ENCODE measurements at places on chromosomes 7 and 10.

DNA sequence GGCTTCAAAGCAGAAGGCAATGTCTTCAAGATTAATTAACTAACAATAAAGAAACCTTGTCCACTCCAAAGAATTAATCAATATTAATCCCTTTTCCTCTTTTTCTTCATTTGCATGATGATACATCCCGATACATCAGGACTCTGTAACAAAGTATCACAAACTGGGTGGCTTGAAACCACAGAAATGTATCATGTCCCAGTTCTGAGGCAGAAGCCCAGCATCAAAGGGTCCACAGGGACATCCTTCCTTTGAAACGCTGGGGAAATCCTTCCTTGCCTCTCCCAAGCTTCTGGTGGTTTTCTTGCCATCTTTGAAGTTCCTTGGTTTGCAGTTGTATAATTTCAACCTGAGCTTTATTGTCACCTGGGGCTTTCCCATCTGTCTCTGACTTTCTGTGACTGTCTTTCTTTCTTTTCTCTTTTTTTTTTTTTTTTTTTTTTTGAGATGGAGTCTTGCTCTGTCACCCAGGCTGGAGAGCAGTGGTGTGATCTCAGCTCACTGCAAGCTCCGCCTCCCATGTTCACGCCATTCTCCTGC, 210.2 kb upstream of the ADARB2 start:
- no peak for DNase-seq

DNA sequence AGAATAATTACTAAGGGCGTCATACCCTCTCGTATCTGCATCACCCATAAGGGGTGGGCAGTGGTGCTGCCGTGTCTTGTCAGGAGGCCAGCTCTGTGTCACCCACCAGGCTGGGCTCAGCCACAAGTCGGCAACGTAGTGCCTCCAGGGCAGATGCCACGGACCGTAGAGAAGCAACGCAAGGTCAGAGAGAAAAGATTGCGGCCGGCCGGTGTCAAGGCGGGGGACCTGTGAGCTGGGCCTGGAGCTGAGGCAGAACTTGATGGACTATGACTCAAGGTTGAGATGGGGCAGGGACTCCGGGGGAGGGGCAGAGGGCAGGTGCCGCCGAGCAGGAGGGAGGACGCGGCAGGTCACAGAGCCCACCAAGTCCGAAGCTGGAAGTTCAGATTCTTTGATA, 29.5 kb downstream of the FOXK1 start:
- DNase-seq, result no peak

DNA sequence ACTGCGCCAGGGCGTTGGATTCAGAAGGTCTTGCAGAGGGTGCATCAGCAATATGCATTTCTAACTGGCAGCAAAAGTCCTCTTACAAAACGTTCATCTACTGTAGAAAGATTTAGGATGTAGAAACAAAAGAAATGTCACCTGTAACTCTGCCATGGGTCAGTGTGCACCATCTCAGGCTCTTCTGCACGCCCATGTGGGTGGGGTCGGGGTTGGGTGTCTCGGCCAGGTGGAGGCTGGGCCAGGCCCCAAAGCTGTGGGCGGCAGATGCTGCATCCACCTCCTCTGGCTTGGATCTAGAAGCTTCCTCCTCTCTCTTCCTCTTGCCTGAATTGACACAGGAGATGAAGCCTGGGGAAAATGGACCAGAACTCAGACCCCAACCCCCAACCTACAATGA, 111.3 kb upstream of the PPP2R2D start:
- no peak for DNase-seq

DNA sequence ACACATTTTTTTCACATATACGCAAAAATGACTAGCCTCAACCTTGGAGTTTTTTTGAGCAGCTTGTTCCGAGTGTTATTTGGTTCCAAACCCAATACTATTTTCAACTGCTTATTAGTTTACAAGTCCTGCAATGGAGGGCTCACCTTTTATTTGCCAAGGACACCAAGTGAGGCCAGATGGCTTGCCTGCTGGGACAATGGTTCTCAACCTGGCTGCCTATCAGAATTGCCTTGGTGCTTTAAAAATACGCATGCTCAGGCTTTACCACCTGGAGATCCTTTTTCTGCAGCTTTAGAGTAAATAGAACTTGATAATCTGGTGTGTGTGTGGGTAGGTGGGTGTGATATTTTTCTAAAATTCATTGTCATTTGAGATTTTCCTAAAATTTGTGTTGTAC, 276.8 kb downstream of the MTERF1 start:
- DNase-seq, result no peak

DNA sequence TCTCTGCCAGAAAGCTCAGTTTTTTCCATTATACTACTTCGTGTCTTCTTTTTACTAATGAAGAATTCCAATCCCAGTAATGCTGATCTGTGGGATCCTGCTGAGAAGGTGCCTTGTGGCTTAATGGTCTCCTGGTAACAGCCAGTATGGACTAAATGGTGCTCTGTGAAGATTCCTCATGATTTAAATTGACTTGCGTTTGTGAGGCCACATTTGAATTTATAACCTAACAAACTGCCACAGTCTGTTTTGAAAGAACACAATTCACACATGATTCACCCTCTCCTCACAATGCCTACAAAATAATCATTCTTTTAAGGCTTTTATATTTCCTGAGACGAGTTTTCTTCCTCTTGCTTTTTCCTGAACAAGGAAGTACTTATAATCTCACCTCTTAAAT, 140.0 kb downstream of the MBL2 start:
- DNase-seq, result no peak

- no peak for DNase-seq
Observed at GRCh38 chr10:112932658-112933057, 17.4 kb upstream of the TCF7L2 start.

GRCh38 chr7:1134951-1135350, 25.0 kb downstream of the ZFAND2A start:
- DNase-seq, result no peak

- DNase-seq, result no peak
Observed at GRCh38 chr10:97584798-97585438, 729 bp downstream of the HOGA1 start.

DNA sequence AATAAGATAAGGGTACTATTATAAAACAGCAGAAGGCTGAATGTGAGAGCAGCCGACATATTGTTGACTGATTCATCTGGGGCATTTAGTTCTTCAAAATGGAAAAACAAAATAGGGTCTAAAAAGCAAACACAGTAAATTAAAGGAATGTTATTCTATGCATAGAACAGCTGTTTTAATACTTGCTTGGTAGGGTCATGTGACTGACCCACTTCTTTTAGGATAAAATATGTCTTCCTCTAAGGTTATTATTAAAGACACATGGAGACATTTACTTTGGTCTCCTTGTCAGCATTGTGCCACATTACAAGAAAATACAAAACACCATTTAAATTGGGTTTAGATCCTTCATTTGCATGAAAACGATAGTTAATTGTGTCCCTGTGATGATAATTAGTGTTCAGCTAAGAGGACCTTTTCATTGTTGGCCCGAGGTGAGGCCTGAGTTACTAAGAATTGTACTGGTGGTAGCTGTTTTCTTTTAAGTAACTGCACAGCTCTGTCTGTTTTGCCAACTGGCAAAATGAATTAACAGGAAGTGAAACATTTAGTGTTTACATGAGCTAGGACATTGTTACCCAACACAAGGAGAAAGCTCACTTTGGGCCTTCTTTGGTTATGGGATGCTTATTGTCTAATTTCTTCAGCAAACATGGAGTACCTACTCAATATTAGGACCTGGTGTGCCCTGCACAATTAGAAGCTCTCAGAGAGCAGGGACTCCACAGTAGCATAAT, 764.4 kb downstream of the LRMDA start:
- DNase-seq, result no peak

- DNase-seq, result no peak
Observed at GRCh38 chr10:80520661-80521470, 16.8 kb upstream of the SH2D4B start.

DNA sequence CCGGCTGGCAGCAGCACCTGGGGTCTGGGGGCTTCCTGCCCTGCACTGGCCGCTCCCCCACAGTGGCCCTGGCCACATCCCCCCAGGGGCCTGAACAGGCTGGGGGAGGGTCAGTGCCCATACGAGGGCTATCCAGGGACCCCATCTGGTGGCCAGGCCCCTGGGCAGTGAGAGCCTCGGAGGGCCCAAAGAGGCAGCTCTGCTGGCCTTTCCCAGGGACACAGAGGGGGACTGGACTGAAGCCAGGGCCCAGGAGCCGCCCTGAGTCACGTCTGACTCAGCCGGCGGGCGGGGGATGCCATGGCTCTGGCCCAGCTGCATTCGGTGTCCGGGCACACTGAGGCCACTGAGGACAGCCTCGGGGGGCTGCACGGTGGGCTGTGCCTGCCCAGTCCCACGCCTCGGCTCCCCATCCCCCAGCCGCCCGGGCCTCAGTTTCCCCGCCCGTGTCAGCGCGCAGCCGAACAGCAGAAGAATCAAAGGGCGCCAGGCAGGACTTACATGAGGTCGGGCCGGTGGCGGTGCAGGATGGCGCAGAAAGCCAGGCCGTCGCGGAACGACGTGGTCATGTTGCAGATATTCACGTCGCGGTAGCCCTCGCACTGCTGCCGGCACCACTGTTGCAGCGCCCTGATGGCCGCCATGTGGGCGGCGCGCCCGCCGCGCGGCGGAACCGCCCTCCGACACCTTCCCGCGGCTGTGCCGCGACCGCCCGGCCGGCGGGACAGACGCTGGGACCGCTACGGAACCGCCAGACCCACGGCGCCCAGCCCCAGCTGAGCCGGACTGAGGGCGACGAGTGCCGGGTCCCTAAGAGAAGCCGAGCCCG, at the start of gene MICALL2:
MICALL2 (minus strand) TSS at position 788 of the 829 bp plus-strand sequence; CDS start at position 644, 144 bp downstream.
- DNase-seq, result peak; percentile 59

GRCh38 chr10:62830679-62831078, 14.5 kb upstream of the EGR2 start:
- no peak for DNase-seq

GRCh38 chr7:30589111-30589510, 5.6 kb upstream of the GARS1 start:
- no peak for DNase-seq

GRCh38 chr7:134613623-134614347, 32.9 kb upstream of the BPGM start:
- DNase-seq, result peak; percentile 93

GRCh38 chr10:5545011-5545410, 20.2 kb downstream of the CALML3 start:
- no peak for DNase-seq

DNA sequence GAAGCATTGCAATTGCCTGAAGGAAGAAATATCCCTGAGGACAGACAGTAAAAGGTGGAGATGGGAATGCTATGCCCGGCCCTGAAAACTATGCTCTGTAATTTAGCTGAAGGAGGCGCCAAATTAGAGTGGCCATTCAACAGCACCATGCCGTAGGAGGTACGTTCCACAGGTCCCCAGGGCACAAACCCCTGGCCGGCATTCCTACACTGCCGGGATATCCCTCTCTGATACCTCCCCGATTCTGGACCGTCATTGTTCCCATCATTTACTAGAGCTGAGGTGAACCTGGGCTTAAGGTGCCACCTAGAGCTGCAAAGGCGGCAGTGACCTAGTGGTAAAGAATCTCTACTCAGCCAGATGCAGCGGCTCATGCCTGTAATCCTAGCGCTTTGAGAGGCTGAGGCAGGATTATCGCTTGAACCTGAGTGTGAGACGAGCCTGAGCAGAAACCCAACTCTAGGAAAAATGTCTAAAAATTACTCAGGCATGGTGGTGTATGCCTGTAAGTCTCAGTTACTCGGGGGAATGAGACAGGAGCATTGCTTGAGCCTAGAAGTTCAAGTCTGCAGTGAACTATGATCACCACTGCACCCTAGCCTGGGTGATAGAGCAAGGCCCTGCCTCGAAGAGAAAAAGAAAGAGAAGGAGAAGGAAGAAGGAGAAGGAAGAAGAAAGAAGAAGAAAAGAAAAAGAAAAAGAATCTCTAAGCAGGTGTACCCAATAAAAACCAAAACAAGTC, 53.0 kb upstream of the TNKS2 start:
- peak; percentile 41 for DNase-seq

DNA sequence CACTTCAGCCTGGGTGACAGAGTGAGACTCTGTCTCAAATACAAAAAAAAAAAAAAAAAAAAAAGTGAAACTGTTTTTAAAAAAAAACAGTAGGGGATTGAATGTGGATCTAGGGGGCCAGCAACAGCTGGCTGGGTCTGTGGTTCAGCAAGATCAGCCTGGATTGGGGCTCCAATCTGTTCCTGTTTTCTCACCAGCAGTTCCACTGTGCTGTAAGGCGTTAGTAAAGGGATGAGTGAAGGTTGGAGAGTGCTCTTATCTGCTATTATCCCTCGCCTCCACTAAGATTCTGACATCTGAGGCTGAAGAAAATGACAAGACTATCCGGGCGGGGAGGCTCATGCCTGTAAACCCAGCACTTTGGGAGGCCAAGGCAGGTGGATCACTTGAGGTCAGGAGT, 41.6 kb upstream of the GTF2IRD1 start:
- DNase-seq, result no peak

DNA sequence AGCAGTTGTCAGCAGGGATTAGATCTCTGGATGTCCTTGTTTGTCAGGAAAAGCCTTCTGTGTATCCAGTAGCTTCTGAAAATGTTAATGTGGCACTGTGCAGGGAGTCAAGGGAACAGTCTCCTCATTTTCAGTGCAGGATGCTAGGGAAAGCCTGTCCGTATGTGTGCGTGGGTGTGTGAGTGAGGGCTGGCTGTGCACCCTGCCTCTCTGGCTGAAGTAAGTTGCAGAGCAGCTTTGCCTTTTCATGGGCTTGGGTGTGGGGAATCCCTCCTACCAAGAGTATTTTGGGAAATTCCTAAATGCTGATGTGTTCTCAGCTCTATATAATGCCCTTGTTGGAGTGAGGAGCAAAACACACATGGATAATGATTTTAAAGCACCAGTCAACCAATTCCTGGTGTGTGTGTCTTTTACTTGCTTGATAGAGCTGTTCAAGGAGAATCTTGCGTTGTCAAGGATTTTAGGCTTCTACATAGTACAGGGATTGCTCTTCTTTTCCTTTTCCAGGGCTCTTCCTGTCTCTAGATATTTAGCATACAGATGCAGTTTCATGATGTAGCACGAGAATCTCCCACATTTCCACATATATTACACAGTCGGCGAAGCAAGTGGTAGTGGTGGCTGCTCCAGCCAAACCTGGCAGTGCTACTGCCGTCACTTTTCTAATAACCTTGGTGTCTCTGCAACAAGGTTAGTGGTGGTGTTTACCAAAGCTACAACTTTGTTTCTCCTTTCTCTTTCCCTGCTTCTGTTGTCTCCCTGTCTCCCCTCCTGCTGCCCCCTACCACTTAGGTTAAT, 92.8 kb downstream of the MCU start:
- peak; percentile 35 for DNase-seq

DNA sequence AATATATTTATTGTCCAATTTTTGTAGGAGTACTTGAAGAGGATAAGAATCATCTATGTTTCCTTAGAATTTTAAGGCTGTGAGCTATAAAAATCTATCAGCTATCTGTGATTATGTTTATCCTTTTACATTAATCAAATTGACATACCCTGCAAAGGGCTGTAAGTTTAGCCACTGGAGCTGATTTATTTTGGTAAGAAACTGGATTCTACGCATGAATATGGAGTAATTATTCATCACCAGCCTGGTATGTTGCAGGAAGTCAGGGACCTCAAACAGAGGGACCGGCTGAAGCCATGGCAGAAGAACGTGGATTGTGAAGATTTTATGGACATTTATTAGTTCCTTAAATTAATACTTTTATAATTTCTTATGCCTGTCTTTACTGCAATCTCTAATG, 696.9 kb downstream of the DNAJB9 start:
- DNase-seq, result no peak
